Sciatic nerve (tissue), 2 donors: ENCODE measurements at places on chromosomes 3 and 15.

- DNase-seq, result no peak
These were observed 94.8 kb downstream of the GBE1 start for GRCh38 chr3:81666502-81667121.

DNA sequence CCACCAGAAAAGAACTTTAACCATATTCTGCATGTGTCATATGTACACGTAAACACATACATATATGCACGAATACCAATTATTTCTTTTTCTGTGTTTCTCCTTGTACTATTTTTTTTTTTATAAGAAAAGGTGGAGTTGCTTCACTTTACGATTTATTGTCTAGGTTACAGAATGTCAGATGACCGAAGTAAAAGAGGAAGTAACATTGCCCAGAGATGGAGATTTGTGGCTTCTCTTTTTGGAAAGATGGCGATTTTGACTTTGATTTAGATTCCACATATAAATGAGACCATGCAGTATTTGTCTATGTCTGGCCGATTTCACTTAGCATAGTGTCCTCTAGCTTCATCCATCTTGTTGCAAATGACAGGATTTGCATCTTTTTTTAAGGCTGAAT, 293.1 kb downstream of the SV2B start:
- no peak for DNase-seq

DNA sequence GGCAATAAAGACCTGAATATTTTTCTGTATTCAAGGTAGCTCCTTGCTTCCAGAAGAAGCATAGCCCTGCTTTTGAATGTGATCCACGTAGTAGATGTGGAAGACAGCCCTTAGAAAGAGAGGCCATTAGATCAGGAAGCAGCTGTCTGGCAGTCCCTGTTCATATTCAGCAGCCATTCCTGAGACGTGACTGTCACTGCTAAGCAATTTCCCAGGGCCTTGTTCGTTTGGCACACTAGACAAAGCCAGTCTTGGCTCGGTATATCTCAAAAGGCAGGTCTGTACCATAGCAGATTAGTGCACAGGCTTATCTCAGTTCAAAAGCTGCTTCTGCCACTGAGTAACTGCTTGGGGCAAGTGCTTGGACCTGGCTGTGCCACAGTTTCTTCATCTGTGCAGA, 287.8 kb upstream of the MCTP2 start:
- DNase-seq, result no peak

DNA sequence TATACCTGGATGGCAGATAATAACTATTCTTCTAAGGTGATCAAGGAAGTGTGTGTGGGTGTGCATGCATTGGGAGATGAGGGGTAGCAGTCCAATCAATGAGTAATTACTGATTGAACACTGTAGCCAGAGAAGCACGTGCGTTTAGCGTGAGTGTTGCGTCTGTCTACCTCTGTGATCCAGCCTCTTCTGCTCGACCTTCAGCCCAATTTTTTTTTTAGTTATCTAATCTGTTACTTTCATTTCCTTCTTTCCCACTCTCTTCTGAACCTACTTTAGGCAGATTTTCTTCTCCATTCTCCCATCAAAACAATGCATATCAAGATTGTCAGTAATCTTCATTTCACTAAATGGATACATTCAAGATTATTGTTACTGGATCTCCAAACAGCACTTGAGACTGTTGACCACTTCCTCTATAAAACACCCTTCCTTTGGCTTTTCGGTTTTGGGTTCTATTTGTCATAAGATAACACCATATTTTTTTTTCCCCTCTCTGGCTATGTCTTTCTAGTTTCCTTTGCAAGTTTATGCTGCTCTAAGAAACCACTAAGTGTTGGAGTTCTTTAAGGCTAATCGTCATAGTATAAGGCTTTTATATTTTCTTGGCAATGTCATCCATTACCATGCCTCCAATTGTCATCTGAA, 41.0 kb downstream of the MCTP2 start:
- no peak for DNase-seq

DNA sequence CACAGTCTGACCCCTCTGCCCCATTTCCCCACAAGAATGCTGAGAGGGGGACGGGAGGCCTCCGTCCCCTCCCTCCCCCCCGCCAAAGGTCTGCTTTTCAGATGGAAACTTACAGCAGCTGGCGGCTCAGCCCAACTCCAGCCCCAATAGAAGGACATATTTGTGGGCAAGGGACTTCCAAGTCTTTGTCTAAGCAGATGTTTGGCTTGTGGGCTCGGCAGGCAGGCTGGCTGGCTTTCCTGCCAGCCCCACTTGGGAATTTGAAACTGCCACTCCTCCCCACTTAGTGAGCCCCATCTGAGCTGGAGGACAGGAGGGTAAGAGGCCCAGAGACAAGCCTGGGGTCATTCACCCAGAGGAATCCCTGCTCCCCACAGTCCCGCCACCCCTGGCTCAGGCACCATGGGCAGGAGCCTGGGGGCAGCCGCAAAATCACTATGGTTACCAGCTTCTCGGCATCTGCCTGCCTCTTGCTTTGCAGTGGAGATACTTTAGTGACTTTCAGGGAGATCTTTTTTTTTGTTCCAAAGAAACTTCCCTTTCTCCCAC, 53.6 kb downstream of the LMCD1 start:
- no peak for DNase-seq

DNA sequence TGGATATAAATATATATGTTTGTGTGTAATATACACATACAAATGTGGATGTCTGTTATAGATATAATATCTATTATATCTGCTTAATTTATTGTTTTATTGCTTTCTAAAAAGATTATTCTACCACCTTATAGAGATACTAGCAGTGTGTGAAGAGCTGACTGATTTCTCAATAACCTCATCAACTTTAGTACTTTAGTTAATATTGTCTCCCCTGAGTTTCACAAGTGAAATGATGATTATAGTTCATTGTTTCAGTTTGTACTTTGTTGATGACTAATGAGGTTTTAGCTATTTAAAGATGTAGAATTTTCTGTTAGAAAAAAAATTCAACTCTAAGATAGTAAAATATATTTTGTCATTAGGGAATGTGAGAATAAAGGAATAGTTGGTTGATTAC, 11.4 kb downstream of the RSRC1 start:
- DNase-seq, result no peak
